Stimulated activated CD4-positive, alpha-beta T cell treated with anti-CD3 and anti-CD28 coated beads, Interleukin-2, amount 100 ng/mL, for 24 hours (primary cell): ENCODE measurements at places on chromosomes 6 and 20.

DNA sequence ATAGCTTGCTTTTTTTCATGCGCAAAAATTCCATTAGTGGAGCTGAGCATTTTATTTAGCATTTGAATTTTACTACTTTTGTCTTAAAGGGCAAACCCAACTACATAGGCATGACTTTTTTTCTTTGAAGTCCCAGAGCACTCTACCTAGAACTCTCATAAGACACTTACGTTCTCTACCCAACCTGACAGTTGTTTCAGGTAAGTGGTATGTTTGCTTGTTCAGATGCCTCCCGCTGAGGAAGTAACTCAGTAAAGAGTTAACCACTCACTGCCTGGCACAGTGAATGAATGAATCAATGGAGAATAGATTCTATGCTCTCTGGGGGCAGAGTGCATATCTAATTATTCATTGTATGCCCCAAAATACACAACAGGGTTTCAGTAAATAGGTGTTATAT, 212.3 kb upstream of the PRDM1 start:
- DNase-seq: no peak

DNA sequence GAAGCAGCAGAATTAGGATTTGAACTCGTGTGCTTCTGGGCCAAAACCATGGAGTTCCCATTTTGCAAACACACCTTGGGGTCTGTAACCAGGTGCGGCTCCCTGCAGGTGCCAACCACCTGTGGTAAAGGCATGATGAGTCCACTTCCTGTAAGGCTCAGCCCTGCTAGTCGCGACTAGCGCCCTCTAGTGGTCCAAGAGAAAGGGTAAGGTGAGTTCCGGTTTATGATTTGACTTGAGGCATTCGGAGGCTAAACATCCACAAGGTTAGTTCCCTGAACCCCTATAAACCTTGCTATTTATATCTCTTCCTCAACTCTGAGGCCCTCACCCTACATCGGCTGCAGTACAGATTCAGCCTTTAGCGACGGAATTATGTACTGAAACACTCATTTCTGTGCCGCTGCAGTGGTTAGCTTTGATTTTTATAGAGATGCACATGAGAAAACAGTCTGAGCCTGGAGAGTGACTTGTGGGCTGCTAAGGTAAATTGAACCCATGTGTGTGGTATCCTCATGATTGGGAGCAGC, 173.4 kb downstream of the PLCB1 start:
- DNase-seq: peak; percentile 61

DNA sequence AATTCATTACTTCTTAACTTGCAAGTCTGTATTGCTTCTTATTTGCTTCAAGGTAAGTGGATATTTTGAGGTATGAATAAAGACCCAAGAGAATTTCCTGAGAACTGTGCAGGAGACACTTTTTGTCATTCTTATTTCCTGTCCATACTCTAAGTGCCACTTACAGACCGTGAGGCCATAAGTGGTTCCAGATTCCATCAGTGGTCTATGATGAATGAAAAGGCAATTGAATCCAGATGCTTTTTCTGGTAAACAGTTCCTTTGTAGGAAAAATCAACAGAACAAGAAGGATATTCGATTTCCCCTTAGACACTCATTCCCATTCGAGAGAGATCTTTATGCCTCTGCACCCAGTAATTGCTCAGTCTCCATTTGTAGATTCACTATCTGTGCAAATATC, 58.3 kb upstream of the PDE10A start:
- no peak for DNase-seq

- DNase-seq: peak; percentile 81
These were observed 32.2 kb upstream of the HFE start for GRCh38 chr6:26054781-26055718.

DNA sequence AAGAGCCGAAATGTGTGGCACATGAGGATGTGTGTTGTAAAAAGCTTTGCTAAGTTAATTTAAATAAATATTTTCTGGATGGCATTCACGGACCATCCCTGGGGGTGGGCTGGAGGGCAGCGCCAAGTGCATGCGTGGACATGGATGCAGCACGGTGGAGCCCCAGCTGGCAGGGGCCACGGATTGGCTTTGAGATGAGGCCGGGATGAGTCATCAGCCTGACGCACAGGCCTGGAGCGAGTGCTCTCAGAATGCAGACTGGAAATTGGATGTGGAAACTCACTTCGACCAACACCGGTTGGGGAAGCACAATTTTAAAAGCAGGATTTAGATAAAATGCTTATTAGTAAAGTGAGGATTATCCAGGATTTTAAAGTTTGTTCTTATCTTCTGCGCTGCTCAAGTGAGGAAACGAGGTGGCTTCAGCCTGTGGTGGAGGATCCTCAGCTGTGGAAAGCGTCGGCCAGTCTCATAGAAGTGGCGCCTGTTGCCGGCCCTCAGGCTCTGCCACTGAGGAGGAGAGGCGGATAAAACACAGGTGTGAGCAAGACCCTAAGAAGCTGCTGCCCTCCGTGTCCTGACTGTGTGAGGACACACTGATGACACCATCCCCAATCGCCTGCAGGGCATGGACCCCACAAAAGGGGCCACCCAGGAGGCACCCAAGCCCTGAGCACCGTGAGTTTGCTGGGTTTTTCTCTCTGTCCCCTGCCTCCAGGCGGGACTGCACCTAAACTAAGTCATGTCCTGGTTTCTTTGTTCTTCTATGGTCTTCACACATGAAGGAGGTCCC, 279.7 kb downstream of the CDH4 start:
- no peak for DNase-seq

GRCh38 chr6:73854998-73855718, 159.2 kb downstream of the CD109 start:
- no peak for DNase-seq

GRCh38 chr6:18234564-18234963, 29.8 kb downstream of the DEK start:
- no peak for DNase-seq

GRCh38 chr6:84411060-84411629, 183.7 kb upstream of the CEP162 start:
- DNase-seq: no peak

DNA sequence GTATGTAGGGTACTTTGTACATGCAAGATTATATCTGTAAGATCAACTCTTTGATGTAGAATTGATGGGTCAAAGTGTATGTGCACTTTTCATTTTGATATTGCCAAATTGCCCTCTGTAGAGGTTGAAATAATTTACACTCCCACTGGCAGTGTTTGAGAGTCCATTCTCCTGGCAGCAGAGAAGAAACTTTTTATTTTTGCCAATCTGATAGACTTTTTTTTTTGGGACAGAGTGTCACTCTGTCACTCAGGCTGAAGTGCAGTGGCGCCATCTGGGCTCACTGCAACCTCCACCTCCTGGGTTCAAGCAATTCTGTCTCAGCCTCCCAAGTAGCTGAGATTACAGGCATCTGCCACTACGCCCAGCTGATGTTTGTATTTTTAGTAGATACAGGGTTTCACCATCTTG, 199.2 kb downstream of the ZFAND3 start:
- DNase-seq: no peak

DNA sequence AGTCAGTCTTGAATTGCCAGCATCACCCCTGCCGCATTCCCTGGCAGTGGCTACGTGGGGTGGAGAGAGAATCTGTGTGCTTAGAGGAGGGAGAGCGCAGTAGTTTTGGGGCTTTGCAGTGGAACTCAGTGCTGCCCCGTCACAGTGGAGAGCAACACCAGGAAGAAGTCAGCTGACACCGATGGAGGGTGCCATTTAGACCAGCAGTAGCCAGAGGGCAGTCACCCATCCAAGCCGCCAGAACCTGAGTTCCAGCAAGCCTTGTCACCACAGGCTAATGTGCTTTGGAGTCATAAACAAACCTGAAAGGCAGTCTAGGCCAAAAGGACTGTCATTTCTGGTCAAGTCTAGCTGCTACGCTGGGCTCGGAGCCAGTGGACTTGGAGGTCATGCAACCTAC, 22.0 kb upstream of the PERP start:
- DNase-seq: no peak

DNA sequence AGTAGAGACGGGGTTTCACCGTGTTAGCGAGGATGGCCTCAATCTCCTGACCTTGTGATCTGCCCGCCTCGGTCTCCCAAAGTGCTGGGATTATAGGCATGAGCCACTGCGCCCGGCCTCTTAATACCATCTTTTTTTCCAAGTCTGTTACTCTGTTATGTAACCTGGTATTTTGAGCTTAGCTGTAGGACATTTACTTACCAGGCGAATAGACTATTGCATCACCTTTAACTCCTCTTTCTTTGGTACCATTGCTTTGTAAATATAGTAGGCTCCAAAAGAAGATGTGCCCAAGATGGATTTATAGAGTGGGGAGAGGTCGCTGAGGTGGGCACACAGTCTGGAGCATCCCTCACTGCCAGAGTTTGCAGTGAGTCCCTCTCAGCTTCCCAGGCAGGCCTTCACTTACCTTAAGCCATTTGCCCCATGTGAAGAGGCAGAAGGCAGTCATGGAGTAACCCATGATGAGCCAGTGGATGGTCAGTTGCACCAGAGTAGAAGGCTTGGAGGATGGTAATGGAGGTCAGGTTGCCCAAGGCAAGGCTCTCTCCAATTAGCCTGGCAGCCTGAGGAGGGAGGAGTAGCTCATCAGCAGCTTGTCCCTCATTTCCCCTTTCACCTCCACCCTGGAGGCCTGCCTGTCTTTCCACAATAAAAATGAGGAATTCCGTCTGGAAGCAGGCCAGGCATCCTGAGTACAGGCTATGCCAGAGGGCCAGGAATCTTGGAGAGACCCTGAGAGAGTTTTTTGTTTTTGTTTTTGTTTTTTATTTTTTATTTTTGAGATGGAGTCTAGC, 9.7 kb downstream of the TIAM2 start:
- DNase-seq: no peak

GRCh38 chr20:62603021-62603906, 39.0 kb upstream of the SLCO4A1 start:
- DNase-seq: peak; percentile 47

- DNase-seq: peak; percentile 40
These were observed 92.7 kb upstream of the SIRPA start for GRCh38 chr20:1802385-1803060.

DNA sequence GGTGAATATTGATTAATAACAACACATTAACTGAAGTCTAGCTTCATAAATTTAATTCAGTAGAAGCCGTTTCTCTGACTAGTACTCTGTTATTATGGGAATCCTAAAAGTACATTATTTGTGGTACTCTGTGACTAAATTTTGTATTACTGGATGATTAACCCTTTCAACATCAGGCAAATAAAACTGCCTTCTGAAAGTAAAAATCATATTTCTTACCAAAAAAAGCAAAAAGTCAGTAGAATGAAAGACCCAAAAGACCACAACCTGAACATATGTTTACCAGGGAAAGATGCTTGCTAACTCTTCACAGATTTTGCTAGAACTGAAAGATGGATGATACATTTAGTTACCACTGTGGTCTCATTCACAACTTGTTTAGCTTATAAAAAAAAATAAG, 73.2 kb downstream of the AHI1 start:
- DNase-seq: no peak

GRCh38 chr20:63269724-63270123, 2.9 kb upstream of the ARFGAP1 start:
- no peak for DNase-seq

DNA sequence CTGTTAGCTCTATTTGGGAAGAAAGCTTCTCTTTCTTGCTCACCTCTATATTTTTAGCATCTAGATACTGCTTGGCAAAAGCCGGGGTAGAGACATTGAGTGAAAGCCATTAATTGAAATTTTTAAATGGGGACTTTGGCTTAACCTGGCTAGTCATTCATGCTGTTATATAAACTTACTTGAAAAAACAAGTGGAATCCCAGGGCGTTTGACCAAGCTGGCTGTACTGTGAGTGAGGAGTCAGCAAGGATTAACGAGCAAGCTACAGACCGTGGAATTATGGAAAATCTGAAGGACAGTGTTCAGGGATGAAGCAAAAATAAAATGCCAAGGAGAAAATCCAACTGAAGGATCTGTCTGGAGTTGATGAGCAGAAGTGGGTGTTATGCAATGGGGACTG, 232.0 kb downstream of the GRM1 start:
- no peak for DNase-seq

DNA sequence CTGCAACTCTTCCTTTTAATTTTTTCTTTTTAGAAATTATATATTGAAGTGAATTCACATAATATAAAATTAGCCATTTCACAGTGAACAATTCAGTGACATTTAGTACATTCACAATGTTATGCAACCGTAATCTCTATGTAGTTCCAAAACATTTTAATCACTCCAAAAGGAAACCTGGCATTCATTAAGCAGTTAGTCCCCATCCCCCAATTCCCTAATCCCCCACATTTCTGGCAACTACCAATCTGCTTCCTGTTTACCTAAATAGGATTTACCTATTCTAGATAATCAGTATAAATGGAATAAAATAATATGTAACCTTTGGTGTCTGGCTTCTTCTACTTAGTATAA, 8.5 kb upstream of the DDX27 start:
- DNase-seq: no peak
